Airway epithelial cell (primary cell): ENCODE measurements at places on chromosomes 7 and 10. TPM values are rescaled to one million over a fixed set of nuclear protein-coding genes. Genes with fewer than 3 reads are reported as not detected.

Gene LDB3
- total RNA-seq = not detected in 2 replicates

Gene RNF32
- 1.3 and 2.3 TPM in 2 replicates for total RNA-seq

Gene FAM180A
- total RNA-seq = not detected in 2 replicates

Gene PNLIPRP1
- total RNA-seq = not detected in 2 replicates

Gene EFCAB10
- total RNA-seq = 0.35 TPM in 1 of 2 replicates, not detected in the other

Gene YKT6
- 88.3 and 100 TPM in 2 replicates for total RNA-seq

Gene LRRC17
- 1.3 and 2.0 TPM in 2 replicates for total RNA-seq

Gene GFRA1
- 0.07 TPM in 1 of 2 replicates, not detected in the other for total RNA-seq

Gene HABP2
- not detected in 2 replicates for total RNA-seq

Gene RAMP3
- not detected in 2 replicates for total RNA-seq

Gene ELFN1
- 0.07 and 0.14 TPM in 2 replicates for total RNA-seq

Gene ACTR3C
- total RNA-seq = 0.88 and 1.8 TPM in 2 replicates

Gene STRIP2
- 3.2 and 3.8 TPM in 2 replicates for total RNA-seq

Gene TMED4
- total RNA-seq = 103 and 113 TPM in 2 replicates

Gene MYO1G
- not detected in 2 replicates for total RNA-seq

Gene CARD11
- total RNA-seq = 3.2 and 6.1 TPM in 2 replicates

Gene CDHR1
- total RNA-seq = 1.5 and 3.9 TPM in 2 replicates

Gene FUOM
- total RNA-seq = 37.2 and 37.5 TPM in 2 replicates

Gene HOXA4
- not detected in 2 replicates for total RNA-seq

Gene DNA2
- total RNA-seq = 8.8 and 9.1 TPM in 2 replicates

Gene CRYGN
- total RNA-seq = not detected in 2 replicates

Gene PDE1C
- 0.07 TPM in 1 of 2 replicates, not detected in the other for total RNA-seq

Gene ARHGAP22
- 5.9 and 9.3 TPM in 2 replicates for total RNA-seq

Gene GJC3
- not detected in 2 replicates for total RNA-seq

Gene TUBAL3
- 0.19 and 0.35 TPM in 2 replicates for total RNA-seq

Gene KAT6B
- total RNA-seq = 8.7 and 19.9 TPM in 2 replicates

Gene SPDYE8
- total RNA-seq = not detected in 2 replicates

Gene CLRN3
- not detected in 2 replicates for total RNA-seq

Gene WEE2
- total RNA-seq = not detected in 2 replicates

Gene ELN
- total RNA-seq = 0.21 TPM in 1 of 2 replicates, not detected in the other

Gene CTAGE4
- 1.4 and 1.5 TPM in 2 replicates for total RNA-seq

Gene HKDC1
- 0.23 and 0.49 TPM in 2 replicates for total RNA-seq

Gene LIPJ
- total RNA-seq = not detected in 2 replicates

Gene FANK1
- 6.1 and 10.2 TPM in 2 replicates for total RNA-seq

Gene TACC2
- 32.0 and 40.1 TPM in 2 replicates for total RNA-seq

Gene STEAP1
- total RNA-seq = 17.6 and 20.3 TPM in 2 replicates

Gene MSRB2
- total RNA-seq = 10.8 and 15.3 TPM in 2 replicates

Gene HOXA2
- not detected in 2 replicates for total RNA-seq
